ENCODE measurements at places on chromosomes 6 and 20.

DNA sequence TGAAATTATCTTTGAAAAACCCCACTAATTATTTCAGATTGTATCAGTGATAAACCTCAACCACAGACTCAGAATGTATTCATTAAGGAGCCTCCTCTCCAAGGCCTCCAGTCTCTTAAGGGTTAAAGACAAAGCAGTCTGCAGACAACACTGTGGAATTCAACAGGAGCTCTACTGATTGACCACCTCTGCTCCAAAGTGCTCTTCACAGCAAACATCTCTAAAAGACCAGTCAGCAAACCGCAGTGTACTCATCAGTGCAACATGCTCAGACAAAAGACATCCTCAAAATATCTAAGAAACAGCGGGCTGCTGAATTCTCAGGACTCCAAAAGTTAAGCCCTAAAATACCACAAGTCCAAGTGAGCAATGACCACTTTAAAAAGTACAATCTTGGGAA lies 42.0 kb downstream of the UQCC1 start:
- no peak for DNase-seq

GRCh38 chr20:46573788-46574584 lies 23.5 kb upstream of the OCSTAMP start:
- no peak for DNase-seq

GRCh38 chr6:21856844-21857243 lies 263.3 kb downstream of the SOX4 start:
- no peak for DNase-seq

GRCh38 chr20:32959351-32960221 lies 44.6 kb downstream of the SUN5 start:
- DNase-seq: no peak

GRCh38 chr6:121285041-121285440 lies 49.2 kb downstream of the TBC1D32 start:
- DNase-seq: no peak

GRCh38 chr6:157653521-157653920 lies 169.5 kb upstream of the SNX9 start:
- DNase-seq: no peak

- DNase-seq: no peak
Observed at GRCh38 chr6:150200428-150201100, 57.7 kb downstream of the PPP1R14C start.

DNA sequence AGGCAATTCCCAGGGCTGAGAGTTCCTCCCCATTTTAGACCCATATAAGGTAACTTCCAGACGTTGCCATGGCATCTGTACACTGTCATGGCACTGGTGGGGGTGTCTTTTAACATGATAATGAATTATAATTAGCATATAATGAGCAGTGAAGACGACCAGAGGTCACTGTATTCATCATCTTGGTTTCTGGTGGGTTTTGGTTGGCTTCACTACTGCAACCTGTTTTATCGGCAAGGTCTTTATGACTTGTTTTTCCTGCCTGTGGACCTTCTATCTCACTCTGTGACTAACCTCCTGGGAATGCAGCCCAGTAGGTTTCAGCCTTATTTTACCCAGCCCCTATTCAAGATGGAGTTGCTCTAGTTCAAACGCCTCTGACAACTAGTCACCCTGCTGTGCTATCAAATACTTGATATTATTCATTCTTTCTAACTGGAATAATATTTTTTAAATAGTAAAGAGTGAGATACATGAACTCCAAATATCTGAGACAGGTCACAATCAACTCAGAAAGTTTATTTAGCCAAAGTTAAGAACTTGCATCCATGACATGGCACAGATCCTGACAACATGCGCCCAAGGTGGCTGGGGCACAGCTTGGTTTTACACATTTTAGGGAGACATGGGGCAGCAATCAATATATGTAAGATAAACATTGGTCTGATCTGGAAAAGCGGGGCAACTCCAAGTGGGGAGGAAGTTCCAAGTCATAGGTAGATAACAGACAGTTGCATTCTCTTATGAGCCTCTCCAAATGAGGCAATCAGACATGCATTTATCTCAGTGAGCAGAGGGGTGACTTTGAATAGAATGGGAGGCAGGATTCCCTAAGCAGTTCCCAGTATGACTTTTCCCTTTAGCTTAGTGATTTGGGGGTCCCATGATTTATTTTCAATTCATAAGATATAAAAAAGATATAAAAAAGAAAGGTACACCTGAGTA lies 1.2 kb upstream of the UFL1 start:
- no peak for DNase-seq

GRCh38 chr6:111531185-111531584 lies 48.2 kb upstream of the REV3L start:
- DNase-seq: no peak

GRCh38 chr6:105900125-105900937 lies 185.8 kb upstream of the PRDM1 start:
- no peak for DNase-seq

DNA sequence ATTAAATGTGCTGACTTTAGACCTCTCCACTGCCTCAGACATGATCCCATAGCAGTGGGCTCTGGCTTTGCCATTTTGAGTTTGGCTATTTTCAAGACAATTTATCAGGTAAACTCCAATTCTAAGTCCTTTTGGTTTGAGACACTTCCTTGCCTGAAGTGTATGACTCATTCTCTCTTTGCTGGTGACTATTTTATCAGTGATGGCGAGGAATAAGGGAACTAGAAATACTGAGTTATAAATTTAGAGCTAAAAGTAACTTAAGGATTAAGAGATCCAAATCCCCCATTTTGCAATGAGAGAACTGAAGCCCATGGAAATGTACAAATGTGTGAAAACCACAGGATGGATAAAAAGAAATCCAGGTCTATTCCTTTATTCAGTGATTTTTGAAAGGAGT lies 30.9 kb upstream of the CD83 start:
- no peak for DNase-seq

DNA sequence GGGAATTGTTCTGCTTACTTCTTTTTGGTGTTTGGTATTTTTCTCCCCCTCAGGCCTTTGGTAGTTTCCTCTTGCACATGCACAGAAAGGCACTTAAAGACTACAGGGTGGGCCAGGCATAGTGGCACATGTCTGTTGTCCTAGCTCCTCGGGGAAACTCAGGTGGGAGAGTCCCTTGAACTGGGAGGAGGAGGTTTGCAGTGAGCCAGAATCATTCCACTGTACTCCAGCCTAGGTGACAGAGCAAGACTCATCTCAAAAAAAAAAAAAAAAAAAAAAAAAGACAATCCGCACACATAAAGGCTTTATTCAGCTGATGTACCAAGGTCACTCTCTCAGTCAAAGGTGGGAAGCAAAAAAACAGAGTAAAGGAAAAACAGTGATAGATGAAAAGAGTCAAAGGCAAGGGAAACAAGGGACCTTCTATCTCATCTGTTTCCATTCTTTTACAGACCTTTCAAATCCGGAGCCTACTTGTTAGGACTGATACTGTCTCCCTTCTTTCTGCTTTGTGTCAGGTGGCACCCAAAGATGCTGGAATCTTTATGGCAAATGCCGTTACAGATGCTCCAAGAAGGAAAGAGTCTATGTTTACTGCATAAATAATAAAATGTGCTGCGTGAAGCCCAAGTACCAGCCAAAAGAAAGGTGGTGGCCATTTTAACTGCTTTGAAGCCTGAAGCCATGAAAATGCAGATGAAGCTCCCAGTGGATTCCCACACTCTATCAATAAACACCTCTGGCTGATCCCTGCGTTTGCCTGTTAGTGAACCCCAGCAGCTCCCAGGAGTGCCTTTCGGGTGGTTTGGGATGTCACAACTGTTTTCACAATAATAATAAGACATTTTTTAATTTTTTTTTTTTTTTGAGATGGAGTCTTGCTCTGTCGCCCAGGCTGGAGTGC lies 9.3 kb downstream of the DEFB123 start:
- DNase-seq: no peak

GRCh38 chr6:68635706-68636513 lies 828 bp downstream of the ADGRB3 start:
- no peak for DNase-seq

DNA sequence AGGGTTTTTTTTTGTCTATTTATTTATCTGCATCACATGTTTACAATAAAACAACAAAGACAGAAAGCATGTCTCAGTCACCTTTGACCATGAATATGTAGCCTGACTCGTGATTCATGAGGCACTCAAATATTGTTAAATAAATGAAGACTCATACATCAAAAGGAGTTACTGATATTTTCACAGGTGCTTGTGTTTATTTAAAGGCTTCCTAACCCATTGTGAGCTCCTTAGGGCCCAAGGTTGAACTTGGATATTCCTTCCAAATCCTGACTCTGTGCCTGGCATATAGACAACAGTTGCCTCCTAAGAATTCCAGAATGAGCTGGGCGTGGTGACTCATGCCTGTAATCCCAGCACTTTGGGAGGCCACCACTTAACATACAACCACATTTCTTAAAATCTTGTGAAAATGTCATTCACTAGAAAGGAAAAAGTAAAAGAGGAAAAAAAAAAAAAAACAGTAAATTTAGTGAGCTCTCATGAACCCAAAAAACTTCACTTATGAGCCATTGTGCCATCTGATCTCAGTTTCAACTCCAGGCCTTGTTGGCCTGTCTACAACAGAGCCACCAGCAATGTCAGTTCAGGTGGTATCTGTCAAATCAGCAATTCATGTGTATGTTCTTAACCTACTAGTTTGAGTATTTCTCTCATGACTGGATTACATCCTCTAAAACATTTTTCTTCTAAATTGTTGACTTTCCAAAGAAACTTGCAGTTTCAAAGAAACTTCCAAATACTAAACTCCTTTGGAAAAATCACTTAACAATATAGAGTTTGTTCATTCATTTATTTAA lies 162.7 kb upstream of the MARCKS start:
- no peak for DNase-seq

DNA sequence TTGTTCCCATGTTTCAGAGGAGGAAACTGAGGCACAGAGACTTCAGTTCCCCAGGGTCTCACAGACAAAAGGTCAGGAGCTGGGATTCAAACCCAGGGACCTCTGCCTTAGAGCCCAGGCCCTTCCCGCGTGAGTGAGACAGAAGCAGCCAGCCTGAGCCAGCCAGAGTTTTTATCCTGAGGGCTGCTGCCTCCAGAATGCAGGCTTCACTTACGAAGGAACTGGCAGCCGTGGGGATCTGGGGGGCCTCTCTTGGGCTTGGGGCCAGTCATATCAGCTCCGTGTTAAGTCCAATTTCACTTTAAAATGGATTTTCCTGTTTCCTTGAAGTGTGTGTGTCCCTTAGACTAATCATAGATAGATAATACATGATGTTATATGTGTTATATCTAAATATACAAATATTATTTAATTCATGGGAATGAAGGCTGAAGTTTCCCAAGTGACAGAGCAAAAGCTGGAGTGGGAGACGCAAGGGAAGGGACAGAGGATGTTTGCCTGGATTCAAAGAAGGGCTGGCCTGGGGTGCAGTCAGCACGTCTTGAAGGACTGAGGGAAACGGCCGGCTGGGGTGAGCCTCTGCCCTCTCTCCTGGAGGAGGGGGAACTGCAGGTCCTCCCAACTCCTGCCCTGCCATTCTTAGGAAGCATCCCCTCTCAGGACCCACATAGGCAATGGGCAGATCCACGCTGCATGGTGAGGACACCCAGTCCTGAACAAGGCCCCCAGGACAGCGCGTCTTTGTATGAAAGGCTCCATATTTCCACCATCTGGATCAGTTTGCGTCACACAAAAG lies 320.1 kb downstream of the CDH4 start:
- no peak for DNase-seq

DNA sequence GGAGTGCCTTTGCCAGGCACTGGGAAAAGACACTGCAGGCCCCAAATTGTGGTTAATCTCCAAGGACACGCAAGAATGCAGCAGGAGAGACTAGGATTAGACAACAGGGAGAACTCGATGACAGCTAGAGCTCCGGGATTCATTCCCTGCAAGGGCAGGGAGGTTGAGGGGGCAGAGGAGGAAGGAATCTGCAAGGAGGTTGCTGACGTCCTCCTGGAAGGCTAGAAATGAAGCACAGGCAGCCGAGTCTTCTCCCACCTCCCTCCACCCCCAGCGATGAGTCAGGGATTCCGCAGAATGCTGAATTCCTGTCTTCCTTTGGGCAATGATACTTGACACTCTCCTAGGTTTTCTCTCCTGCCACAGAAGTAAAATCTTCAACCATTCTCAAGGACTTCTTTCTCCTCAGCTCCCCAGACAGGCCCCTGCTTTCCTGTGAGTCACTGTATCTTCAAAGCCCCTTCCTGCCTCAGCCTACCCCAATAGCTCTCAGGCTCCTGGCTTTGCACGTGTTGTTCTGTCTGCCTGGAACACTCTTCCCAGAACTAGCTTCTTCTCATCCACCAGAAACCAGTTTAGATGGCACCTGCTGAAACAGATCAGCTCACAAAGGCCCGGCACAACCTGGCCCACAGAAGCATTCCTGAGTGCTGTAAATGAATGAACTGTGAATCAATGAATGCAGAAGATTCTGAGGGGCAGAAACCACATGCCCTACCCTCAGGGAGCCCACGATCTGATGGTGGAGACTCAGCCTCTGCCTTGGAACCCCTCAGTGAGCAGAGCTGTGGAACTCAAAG lies 85.6 kb downstream of the MRPL14 start:
- DNase-seq: no peak

GRCh38 chr6:23213193-23213592 lies 643.8 kb downstream of the HDGFL1 start:
- DNase-seq: no peak

DNA sequence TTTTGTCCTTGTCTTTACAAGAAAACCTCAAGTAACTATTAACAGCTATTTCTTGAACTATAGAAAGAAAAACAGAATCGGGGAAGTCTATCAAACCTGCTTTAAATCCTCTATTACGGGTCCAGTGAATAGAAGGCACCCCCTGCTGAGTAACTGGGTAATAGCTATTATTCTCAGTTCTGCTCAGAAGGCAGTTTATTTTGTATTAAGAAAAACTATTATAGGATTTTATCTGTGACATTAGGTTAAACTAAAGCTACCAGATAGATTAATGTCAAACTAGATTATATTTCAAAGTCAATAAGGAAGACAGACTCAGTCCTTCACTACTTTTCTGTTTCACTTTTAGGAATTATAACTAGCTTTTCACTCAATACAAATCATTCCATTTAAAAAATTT lies 93.7 kb downstream of the DST start:
- DNase-seq: no peak

DNA sequence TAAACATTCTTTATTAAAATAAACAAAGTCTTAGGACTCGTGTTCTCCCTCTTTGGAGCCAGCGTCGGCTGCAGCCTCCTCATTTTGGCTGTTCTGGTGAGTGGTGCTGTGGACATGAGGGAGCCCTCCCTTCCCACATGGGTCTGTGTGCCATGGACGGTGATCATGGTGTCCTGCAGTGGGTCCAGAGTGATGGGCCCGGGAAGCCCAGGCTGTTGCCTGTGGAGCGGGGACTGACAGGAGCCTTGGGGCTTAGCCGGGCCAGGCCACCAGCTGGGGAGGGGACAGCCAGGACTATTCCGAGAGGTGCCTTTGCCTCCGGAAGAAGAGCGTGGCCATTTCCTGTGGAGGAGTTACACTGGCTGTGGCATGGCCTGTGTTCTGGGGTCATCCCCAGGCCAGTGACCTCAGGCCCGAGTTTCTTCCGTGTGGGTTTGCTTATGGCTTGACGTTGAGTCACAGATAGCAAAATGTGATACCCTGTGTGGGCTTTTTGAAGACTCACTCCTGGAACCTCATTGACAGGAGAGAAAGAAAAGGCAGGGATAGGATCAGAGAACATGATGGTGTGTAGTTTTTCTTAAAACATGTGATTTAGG lies 153.4 kb downstream of the DTNBP1 start:
- DNase-seq: no peak

Data from stimulated activated CD8-positive, alpha-beta memory T cell treated with anti-CD3 and anti-CD28 coated beads, Interleukin-7, amount 100 ng/mL, for 24 hours (primary cell).